ENCODE measurements at places on chromosomes 3 and 15.

- no peak overlapping the region for H3K4me3 ChIP-seq
- no peaks in the 10 kb centered on the region for H3K4me1 ChIP-seq
- no peaks in the 10 kb centered on the region for H3K36me3 ChIP-seq
- H3K27ac ChIP-seq: no peak overlapping the region
- no peak for DNase-seq
Observed at GRCh38 chr3:164371681-164372080, 706.6 kb downstream of the SI start.

DNA sequence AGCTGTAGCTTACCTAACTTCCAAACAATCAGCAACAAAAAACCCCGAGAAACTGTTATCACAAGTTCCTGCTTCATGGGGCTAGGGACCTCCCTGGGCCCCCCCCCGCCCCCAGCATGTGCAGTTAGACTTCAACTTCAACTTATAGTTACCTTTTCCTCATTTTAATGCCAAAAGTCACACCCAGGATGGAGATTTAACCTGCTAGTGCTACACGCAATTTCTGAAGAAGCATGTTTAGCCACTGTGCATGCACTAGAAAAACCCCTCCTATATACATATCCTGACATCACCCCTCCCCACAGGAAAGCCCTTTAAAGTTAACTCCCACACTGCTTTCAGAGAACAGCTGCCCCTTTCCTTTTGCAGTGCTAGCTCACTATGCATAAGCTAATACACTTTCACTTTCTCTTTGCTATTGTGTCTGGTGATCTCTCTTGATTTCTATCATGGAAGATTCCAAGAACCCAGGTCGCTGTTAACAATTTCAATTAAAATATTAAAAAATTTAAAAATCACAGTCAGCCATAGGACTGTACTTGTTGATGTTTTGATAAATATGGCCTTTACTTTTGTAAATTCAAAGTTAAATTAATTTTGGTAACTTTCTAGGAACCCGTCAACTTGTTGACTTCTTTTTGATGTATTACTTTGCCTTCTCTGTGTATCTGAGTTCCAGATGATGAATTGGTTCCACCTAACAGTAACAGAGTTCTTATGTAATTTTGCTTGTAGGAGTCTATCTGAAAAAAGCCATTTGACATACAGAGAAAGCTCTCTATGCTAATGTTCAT is 75.2 kb upstream of the ACAD9 start:
- H3K27ac ChIP-seq: peak overlapping the region; percentile 9
- peaks cover 86% of the 10 kb centered on the region for H3K4me1 ChIP-seq
- H3K27me3 ChIP-seq: no peaks in the 10 kb centered on the region
- peaks cover 51% of the 10 kb centered on the region for H3K36me3 ChIP-seq

- peaks cover 29% of the 10 kb centered on the region for H3K4me1 ChIP-seq
- H3K36me3 ChIP-seq: no peaks in the 10 kb centered on the region
- no peak for DNase-seq
- H3K4me3 ChIP-seq: peak overlapping the region; percentile 98
- H3K27me3 ChIP-seq: no peaks in the 10 kb centered on the region
Observed at GRCh38 chr3:49006408-49007067, 653 bp upstream of the WDR6 start.

- DNase-seq: peak; percentile 96
- peak within 1 kb of the TSS; percentile 50 for H3K4me3 ChIP-seq
- peaks cover 29% of the 10 kb centered on the region for H3K4me1 ChIP-seq
- H3K36me3 ChIP-seq: no peaks in the 10 kb centered on the region
- no peaks in the 10 kb centered on the region for H3K27me3 ChIP-seq
Observed at GRCh38 chr3:158731938-158732855, at the start of gene RARRES1. TSS of gene RARRES1 (minus strand) at chr3:158732457. CDS start at chr3:158732415, 42 bp downstream.

GRCh38 chr3:168260859-168261258 is 165.1 kb upstream of the GOLIM4 start:
- no peaks in the 10 kb centered on the region for H3K4me1 ChIP-seq
- H3K36me3 ChIP-seq: no peaks in the 10 kb centered on the region
- H3K4me3 ChIP-seq: no peak overlapping the region
- H3K27ac ChIP-seq: no peak overlapping the region
- DNase-seq: no peak

DNA sequence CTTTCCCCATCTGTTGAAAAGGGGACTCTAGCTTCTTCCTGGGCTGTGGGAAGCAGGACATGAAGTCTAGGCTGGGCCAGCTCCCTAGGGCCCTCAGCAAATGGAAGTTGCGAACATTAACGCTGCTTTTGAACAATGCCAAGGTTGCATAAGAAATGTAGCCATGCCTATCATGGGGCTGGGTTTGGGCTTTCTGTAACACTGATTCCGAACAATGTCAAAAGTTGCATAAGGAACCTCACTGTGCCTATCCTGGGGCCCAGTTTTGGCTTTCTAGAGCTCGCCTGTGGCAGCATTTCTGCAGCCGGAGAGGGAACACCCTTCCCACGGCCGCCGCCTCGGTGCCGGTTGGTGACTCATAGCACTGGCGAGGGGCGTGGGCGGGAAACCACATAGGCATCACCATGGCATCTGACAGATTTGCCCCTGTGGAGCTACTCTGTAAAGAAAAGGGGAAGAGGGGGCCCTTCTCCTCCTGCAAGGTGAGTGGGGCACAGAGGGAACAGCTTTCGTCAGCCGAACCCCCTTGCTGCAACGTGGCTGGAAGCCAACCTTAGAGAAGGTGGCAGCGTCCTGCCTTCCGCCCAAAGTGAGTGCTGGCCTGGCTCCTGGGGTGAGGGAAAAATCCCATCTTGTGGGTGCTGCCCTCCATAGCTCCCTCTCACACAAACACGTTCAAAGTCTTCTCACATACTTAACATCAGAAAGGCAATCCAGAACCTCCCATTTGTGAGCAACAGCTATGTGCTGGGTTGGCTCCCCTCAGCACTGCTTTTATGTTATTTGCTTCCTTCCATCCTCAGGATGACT is 46.6 kb upstream of the ATP2B2 start:
- H3K27me3 ChIP-seq: peaks cover 21% of the 10 kb centered on the region
- no peak overlapping the region for H3K4me3 ChIP-seq
- no peaks in the 10 kb centered on the region for H3K4me1 ChIP-seq
- DNase-seq: peak; percentile 84
- no peak overlapping the region for H3K27ac ChIP-seq

- H3K4me1 ChIP-seq: no peaks in the 10 kb centered on the region
- H3K27me3 ChIP-seq: no peaks in the 10 kb centered on the region
- DNase-seq: no peak
- H3K36me3 ChIP-seq: no peaks in the 10 kb centered on the region
Observed at GRCh38 chr3:193119926-193120325, 121.1 kb upstream of the PLAAT1 start.

GRCh38 chr3:127905556-127905955 is 9.5 kb upstream of the KBTBD12 start:
- H3K27me3 ChIP-seq: no peaks in the 10 kb centered on the region
- no peak for DNase-seq
- no peak overlapping the region for H3K27ac ChIP-seq
- no peaks in the 10 kb centered on the region for H3K4me1 ChIP-seq
- H3K36me3 ChIP-seq: no peaks in the 10 kb centered on the region
- H3K4me3 ChIP-seq: no peak overlapping the region

- no peak overlapping the region for H3K4me3 ChIP-seq
- H3K27me3 ChIP-seq: no peaks in the 10 kb centered on the region
- H3K4me1 ChIP-seq: peaks cover 5% of the 10 kb centered on the region
- DNase-seq: no peak
- no peaks in the 10 kb centered on the region for H3K36me3 ChIP-seq
Observed at GRCh38 chr3:177731644-177732268, 534.5 kb upstream of the TBL1XR1 start.

GRCh38 chr3:69542805-69543429 is 157.0 kb upstream of the FRMD4B start:
- peak overlapping the region; percentile 51 for H3K4me3 ChIP-seq
- DNase-seq: no peak
- peaks cover 20% of the 10 kb centered on the region for H3K27me3 ChIP-seq
- H3K27ac ChIP-seq: no peak overlapping the region
- no peaks in the 10 kb centered on the region for H3K36me3 ChIP-seq
- H3K4me1 ChIP-seq: peaks cover 21% of the 10 kb centered on the region

GRCh38 chr3:107681396-107681795 is 158.6 kb downstream of the BBX start:
- H3K4me3 ChIP-seq: no peak overlapping the region
- no peaks in the 10 kb centered on the region for H3K27me3 ChIP-seq
- peaks cover 20% of the 10 kb centered on the region for H3K4me1 ChIP-seq

- H3K27ac ChIP-seq: no peak overlapping the region
- DNase-seq: no peak
- no peak overlapping the region for H3K4me3 ChIP-seq
- no peaks in the 10 kb centered on the region for H3K36me3 ChIP-seq
- H3K27me3 ChIP-seq: no peaks in the 10 kb centered on the region
- no peaks in the 10 kb centered on the region for H3K4me1 ChIP-seq
Observed at GRCh38 chr3:113496924-113497323, 18.0 kb downstream of the SPICE1 start.

DNA sequence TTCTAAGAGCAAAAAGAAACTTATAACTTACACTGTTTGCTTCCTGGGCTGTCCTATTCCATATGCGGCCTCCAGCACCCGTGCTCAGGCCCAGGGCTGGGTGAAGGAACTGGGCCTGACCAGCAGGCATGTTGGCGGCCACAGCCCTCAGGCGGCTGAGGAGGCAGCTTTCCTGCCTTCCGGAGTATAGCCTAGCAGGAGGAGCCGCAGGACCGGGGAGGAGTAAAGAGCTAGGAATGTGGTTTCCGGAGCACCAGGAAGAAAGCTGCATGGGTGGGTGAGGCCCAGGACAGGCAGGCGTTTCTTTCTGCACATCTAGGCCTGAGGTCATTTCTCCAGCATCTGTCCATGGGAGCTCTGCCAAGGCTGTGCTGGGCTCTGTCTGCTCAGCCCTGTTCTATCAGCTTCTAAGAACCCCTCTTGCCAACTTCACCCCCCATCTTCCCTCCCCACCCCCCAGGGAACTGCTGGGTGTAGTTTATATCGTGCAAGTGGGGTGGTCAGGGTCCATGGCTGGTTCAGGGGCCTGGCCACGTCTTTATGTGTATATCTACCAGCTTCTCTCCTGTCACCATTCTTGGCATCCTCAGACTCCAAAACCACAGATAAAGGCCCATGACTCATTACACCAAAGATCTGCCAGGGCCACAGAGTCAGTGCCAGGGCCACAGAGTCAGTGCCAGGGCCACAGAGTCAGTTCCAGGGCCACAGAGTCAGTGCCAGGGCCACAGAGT is 7.8 kb upstream of the KIF7 start:
- peaks cover 25% of the 10 kb centered on the region for H3K27me3 ChIP-seq
- no peak overlapping the region for H3K4me3 ChIP-seq
- peaks cover 9% of the 10 kb centered on the region for H3K4me1 ChIP-seq

- no peaks in the 10 kb centered on the region for H3K4me1 ChIP-seq
- H3K27me3 ChIP-seq: no peaks in the 10 kb centered on the region
- H3K27ac ChIP-seq: no peak overlapping the region
- H3K36me3 ChIP-seq: peaks cover 90% of the 10 kb centered on the region
- H3K4me3 ChIP-seq: no peak overlapping the region
Observed at GRCh38 chr3:47856669-47857068, 53.7 kb downstream of the DHX30 start.

All from left lung (tissue), 14 donors.